ENCODE measurements at places on chromosomes 4 and X. TPM values are rescaled to one million over a fixed set of nuclear protein-coding genes. Genes with fewer than 3 reads are reported as not detected.

Gene RELL1
- total RNA-seq, result 21.4 TPM

Gene ANXA3
- total RNA-seq, result 9.2 TPM

Gene UBQLN2
- total RNA-seq, result 38.3 TPM

Gene F9
- not detected for total RNA-seq

Gene ITIH6
- not detected for total RNA-seq

Gene REELD1
- not detected for total RNA-seq

Gene GRID2
- total RNA-seq, result not detected

Gene PAGE4
- not detected for total RNA-seq

Gene AREG
- 2.4 TPM for total RNA-seq

Gene BMPR1B
- not detected for total RNA-seq

Gene STBD1
- 0.51 TPM for total RNA-seq

Gene NPNT
- 0.17 TPM for total RNA-seq

Gene TCEAL6
- not detected for total RNA-seq

Gene POF1B
- total RNA-seq, result 0.05 TPM

Gene STPG2
- total RNA-seq, result not detected

Gene SOX3
- total RNA-seq, result not detected

Gene GAB3
- total RNA-seq, result 5.1 TPM

Gene HTN1
- total RNA-seq, result not detected

Gene CDX4
- not detected for total RNA-seq

Gene DCAF12L1
- total RNA-seq, result not detected

Gene ETDB
- not detected for total RNA-seq

Gene IL15
- 0.67 TPM for total RNA-seq

Gene SPOCK3
- total RNA-seq, result not detected
